NCI-H2171 (cell line): ENCODE measurements at places on chromosomes 2 and 18.

GRCh38 chr18:22032392-22032961 is 136.9 kb upstream of the GATA6 start:
- no peak for DNase-seq

GRCh38 chr2:232761301-232761907 is 15.0 kb downstream of the KCNJ13 start:
- no peak for DNase-seq

DNA sequence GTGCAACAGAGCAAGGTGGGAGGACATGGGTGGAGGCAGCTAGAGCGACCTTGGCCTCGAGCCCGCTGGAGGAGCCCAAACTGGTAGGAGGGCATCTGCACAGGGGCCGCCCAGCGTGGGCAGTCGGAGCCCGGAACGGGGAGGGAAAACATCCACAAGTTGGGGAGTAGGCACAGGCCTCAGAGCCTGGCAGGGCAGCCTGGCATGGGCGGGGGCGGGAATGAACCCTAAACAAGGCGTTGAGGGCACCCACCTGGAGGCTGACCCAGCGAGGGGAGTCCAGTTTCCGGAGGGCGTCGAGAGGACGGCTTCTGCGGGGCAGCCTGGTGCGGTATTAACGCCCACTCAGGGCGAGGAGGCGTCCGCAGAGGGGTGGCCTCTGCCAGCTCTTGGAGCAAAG is 129.9 kb downstream of the L3MBTL4 start:
- DNase-seq = no peak

- DNase-seq = no peak
Measured at GRCh38 chr2:232872826-232873225, 2.8 kb downstream of the SNORC start.

DNA sequence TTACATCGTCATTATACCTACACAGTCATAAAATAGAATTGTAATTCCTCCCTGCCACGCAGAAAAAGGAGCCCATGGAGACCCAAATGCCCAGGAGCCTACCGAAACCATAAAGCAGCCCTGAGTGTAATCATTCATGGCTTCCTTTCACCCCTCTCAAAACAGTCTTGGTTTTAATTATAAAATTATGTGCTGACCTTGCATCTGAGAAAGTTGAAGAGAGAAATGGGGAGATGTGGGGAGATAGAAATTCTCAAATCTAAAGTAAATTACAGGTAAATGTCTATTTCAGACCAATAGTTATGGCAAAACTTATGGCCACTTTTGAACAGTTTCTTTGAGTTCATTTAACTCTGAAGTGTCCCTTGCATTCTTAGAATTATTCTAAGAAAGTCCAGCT is 1068.8 kb downstream of the BCL11A start:
- no peak for DNase-seq

DNA sequence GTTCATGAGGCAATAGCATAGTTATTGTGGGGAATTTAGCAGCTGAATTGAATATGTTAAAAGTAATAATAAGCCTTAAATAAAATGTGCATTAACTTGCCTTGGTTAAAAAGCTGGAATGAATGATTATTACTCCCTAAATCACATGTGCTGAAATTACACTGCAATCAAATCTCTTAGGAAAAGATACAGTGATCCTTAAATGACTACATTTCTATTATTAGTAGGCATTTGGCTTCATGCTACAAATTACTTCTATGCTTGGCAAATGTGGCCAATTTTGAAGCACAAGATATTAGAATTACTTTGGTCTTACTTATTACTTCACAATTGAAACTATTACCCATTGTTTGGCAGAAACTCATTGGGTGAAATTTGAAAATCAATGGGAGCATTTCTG is 5.4 kb downstream of the RND3 start:
- no peak for DNase-seq

DNA sequence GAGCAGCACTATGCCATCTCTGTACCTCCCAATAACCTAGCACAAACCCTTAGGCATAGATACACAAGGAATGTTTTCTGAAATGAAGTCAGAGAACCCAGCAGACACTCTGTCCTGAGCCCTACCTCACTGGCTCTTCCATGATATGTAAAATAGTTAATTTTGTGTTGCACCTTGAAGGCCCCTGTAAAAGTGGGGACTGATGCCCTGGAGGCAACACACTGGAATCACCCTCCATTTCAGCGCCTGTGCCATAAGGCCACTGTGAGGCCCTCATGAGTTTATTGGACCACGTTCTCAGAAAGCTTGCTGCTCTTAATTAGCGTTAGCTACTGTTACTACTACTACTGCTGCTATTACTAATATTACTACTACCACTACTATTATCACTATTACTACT is 670.1 kb upstream of the SOX11 start:
- DNase-seq = no peak

DNA sequence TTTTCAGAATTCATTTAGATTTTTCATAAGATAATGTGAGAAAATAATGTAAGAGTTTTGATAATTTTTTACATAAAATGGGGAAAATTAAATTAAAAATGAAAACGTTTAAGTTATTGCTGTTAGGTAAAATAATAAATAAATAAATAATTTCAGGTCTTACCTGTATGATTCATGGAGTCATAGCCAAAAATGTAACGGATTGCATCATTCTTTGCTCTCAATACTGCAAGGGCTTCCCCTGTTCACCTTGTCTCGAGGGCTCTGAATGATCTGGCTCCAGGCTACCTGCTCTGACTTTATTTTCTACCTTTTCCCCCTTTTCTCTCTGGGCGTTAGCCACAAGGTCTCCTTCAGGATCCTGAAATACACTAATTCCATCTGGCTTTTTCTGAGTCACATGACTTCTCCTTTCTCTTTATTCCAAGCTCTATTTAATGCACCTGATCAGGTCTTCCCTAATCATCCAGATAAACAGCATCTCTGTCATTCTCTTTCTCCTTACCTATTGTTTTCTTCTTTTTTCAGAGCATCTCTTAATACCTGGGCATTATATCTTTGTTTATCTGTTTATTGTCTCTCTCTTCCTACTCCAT is 30.0 kb upstream of the CFAP36 start:
- no peak for DNase-seq

DNA sequence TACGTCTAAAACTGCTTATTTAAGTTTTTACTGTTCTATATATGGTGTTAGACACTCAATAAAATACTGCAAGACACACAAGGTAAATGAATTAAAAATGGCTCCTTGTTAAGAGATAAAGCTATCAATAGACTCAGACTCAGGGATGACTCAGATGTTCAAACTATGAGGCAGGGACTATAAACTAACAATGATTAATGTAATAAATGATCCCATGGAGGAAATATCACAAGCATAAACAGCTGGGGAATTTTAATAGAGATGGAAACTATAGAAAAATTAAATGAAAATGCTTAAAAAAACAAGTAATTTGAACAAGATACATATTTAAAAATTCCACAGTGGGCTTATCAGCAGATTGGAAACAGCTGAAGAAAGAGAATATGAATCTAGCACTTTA is 650.8 kb downstream of the DCDC2C start:
- DNase-seq = no peak

DNA sequence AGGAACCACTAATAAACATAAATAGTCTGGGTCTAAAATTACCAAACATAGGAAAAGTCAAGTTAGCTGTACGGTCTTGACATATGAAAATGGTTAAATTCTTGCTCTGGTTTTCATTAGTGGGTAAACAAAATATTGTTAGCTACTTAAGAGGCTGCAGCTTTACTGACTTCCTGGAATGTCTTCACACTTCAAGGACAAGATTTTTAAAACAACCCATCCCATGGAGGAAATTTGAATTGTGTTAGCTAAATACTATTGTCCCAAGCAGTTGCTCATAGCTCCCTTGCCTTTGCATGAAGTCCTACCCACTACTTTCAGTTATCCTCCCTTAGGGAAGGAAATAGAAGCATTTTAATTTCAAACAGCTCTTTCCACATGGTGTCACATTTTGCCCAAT is 128.5 kb downstream of the EPHA4 start:
- no peak for DNase-seq

DNA sequence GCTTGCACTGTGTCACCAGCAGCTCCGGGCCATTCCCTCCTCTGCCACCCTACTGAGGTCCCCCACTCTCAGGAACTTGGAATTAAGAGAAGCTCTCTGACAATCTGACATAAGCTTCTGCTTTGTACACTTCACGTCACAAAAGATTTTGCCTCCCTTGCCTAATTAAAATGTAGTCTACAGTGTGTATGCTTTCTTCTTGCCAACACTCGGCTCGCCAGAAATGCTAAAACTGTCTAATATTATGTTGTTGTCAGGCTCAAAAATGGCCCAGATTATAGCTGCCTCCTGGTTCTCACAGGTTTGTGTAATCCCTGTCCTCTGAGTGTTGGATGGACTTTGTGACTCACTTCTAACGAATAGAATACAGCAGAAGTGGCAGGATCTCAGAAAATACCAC is 474.7 kb downstream of the MBD2 start:
- no peak for DNase-seq

- DNase-seq = no peak
Measured at GRCh38 chr2:140041811-140042210, 1261.6 kb upstream of the NXPH2 start.

DNA sequence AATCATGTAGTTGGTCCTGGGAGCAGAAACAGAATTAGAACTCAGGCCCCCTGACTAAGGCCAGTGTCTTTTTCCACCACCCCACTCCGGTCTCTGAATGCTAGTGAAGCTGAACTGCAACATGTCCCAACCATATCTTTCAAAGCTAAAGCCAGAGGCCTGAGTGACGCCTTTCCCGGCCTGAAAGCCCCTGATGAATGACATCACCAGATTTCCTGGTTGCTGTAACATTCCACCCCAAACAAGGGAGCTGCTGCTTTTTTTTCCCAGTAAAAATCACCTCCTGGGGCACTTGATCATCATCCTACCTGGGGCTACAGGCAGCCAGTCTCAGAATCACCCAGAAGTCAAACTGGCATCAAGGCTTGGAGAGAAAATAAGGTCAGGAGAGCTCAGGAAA is 162.7 kb downstream of the ARL4C start:
- DNase-seq = no peak

DNA sequence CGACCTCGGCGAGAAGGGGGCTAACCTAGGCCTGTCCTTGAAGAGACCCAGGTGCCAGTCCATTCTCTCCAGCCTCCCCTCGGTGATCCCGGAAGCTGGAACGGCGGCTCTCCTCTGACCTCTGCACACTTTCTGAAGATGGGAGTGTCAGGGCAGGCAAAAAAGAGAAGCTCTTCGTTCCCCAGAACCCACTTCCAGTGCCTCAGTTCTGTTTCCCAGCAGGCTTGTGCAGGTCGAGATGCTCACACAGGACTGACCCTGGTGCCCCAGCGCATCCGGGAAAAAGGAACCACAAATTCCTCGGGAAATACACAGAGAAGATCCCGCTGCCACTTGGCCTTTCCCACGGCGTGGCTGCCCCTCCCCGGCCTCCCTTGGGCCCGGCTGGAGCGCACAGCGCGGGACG is 681 bp upstream of the PTPN18 start:
- no peak for DNase-seq

DNA sequence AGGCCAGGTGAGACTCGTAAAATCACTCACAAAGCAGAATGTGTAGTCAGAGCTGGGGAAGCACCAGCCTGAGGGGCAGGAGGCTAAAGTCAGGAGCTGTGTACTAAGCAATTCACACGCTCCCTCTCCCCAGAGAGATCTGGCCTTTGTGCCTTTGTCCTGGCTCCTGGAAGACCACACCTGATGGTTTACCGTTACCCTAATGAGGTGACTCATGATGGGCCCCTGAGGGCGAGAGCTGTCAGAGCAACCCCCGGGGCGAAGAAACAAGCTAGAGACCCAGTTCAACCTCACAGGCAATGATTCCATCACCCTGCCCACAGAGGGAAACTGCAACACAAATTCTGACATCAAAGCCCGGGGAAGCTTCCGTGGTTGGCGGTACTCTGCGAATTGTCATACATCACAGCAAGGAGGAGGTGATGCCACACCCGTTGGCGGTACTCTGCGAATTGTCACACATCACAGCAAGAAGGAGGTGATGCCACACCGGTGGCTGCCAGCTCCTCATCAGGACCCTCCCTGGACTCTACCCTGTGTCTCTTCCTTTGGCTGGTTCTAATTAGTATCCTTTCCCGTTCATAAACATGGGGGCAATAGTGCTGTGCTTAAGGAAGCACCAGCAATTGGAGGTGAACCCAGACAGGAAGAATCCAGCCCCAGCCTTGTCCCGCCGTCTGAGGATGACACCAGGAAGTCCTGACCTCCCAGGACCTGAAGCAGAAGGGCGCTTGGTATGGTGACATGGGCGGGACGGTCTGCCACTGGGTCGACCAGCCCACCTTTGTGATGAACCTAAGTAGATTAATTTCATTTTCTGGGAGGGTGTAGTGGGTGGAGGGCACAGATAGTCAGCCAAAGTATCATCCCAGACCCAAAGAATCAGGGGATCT is 30.5 kb downstream of the B3GNT7 start:
- no peak for DNase-seq

GRCh38 chr2:11377928-11378545 is 33.6 kb upstream of the ROCK2 start:
- DNase-seq = no peak

GRCh38 chr2:32558492-32558891 is 69.4 kb upstream of the TTC27 start:
- DNase-seq = no peak

- peak; percentile 70 for DNase-seq
Measured at GRCh38 chr2:98912221-98912851, 23.7 kb downstream of the CRACDL start.

DNA sequence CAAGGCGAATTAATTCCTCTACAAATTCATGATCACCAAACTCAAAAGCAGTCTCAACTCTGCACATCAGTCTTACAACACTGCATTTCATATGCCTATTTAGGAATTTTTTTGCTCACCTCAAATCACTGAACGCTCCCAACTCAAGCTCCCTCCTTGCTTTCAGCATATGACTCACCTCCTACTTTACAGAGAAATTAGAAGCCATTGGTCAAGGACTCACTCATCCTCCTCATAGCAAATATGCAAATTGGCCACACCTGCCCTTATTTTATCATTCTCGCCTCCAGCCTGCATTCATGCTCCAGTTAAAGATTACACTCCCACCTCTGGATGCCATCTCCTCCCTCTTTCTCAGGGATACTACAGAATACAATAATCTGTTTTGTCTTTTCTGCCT is 148.8 kb downstream of the MBD2 start:
- DNase-seq = no peak

DNA sequence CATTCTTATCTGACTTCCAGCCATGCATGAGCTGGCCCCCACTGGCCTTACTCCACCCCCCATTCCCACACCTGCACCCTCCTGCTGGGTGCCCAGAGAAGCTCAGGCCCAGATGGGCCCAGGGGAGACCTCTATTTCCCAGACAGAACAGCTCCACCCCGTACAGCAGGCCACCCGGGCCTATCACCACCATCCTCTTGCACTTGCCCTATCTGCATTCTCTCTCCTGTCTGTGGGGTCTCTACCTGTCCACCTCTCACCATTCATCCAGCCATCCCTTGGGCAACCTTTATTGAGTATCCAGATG is 25.3 kb upstream of the TNS1 start:
- DNase-seq = no peak
